ENCODE measurements at places on chromosomes 7 and 10.

- DNase-seq, result no peak
Observed at GRCh38 chr7:149743476-149744255, 29.7 kb downstream of the ZNF467 start.

- DNase-seq, result peak; percentile 16
Observed at GRCh38 chr10:72702868-72703581, 11.1 kb downstream of the MCU start.

DNA sequence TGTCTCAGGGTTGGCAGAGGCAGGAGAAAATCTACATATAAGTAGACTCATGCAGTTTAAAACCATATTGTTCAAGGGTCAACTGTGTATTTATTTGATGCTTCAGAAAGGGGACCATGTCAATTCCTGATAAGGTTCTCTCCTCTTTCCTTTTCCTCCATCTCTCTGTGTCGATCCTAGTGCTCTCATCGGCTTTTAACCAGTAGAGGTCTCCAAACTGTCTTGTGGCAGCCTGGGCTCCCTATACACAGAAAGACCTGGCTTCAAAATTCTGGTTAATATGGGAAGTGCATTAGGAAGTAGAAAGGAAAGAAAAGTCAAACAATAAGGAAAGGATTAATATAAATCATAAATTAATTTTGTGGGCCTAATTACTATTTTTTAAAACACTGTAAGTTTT is 304.4 kb upstream of the C7orf33 start:
- no peak for DNase-seq

- peak; percentile 57 for DNase-seq
Observed at GRCh38 chr7:22665923-22666322, 61.1 kb upstream of the IL6 start.

- DNase-seq, result peak; percentile 34
Observed at GRCh38 chr7:151249034-151249731, 689 bp upstream of the SMARCD3 start.

- no peak for DNase-seq
Observed at GRCh38 chr7:105060923-105061322, 46.9 kb downstream of the KMT2E start.
